ENCODE measurements at places on chromosomes 5 and 9.

DNA sequence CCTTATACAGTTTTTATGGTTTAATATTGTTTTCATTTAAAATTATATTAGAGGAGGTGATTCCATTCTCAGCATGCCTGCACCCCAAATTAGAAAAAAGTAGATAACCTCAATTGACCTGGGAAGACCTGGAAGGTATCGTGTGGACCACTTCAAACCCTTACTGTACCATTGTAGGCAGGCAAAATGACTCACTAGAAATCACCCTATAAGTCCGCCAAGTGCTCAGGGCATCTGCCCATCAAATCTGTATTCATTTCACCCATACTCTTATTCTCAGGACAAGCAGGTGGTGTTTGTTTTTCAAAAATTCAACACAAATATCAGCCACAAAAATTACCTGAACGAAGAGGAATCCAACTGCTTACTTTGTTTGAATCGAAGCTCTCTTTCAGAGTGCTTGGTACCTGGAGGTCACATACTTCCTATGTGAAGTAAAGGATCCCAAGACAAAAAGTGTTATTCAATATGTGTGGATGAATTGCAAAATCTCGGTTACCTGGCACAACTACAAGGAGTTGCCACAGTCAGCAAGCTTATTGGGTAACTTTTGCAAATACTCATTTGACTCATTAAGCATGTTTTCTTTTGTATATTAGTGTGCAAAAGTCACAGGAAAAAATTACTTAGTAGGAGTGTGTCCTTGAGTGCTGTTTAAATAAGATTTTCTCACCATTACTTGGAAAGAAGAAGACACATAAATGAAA is 216.2 kb downstream of the ENC1 start:
- DNase-seq = no peak

DNA sequence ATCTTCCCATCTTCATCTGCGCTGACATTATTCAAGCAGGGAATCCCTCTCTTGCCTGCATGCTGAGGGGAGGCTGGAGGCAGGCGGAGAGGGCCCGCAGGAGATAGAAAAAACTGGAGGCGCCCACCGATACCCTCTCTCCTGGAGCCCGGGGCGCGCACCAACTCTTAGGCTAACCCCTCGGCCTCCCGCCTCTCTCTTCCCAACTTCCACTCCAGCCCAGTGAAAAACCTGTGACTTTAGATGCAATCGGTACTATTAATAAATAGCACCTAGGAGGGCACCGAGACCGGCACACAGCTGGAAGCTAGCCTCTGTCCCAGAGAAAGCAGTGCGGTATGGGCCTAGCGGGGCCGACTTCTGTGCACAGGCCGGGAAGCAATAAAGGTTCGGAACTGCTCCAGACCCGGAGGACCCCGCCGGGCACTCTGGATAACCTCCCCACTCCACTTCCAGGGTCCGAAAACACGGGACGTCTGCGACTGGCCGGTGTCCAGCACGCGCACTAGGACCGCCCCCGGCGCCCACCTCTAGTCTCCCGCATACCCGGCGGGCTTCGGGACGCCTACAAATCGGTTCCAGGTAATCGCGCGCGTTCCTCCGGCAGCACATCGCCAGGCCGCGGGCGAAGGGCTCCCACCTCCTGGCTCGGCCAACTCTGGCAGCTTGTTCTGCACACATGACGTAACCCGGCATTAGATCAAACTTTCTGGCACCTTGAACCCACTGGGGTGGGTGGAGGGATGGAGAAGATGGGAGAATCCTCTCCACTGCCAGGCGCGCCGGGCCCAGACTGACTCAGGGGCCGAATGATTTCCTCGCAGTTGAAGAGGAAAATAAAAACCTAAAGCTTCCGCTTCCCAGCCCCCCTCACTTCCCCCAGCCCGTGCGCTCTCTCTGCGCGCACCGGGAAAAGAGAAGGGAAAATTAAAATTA is 1.4 kb downstream of the EFNA5 start:
- DNase-seq = peak; percentile 61

- no peak for DNase-seq
Measured at GRCh38 chr9:72255569-72255968, 106.3 kb downstream of the GDA start.

DNA sequence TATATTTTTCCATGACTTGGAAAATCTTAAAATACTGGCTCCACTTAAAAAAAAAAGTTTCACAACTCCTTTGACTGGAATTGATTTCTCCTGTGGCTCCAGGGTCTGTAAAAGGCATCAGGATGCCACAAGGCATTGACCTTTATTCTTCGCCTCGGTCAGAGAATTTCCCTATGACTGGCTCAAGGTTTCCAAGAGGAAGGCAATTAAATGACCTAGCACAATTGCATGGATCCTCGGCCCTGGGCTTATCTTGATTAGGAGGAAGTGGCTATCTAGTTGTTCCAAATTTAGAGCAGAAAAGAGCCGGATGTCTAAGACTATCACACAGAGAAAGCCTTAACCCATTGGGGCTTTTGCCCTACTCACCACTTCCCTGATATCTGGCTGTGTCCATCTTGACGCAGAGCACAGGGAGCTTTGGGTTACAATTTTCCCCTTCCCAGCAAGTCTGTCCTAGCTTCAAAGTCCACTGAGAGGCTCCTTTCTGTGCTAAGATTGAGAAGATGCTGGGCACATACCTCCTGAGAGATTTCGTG is 56.9 kb upstream of the COL15A1 start:
- DNase-seq = no peak

DNA sequence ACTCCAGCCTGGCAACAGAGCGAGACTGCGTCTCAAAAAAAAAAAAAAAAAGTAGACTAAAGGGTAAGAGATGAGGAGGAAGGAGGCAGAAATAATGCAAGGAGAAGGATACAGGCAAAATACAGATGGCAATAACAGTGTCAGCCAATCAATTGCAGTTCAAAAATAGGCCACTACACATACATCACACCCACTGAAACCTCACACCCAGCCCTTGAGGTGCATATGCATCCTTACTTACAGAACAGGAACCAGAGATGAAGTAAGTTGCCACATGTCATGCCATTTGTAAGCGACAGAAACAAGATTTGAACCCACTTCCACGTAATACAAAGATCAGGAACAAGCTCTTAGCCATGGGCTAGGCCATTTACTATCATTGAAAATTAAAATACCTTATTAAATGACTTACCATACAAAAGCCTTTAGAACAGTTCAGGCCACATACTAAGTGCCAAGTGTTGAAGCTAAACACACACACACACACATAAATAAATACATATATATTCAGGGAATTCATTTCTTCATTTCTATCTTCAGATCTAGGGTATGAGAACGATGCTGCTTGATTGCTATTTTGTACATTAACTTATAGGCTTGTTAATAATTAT is 98.4 kb downstream of the FNBP1 start:
- DNase-seq = no peak

DNA sequence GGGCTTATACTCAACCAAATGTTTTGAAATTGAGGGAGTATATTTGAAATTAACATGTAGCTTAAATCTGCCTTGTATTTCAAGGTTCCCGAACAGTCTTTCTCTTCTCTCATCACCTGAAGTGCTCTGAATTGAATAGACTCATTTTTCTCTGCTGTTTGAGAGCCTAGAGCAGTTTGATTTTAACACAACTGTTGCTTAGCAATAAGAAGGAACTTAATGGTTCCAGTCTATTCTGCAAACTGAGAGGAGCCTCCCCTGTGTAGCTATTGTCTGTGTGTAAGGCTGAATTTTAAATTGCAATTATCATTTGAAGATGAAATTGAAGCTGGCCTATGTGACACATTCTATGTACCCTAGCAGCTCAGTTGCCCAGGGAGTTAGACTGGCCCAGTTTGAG is 87.1 kb upstream of the CKMT2 start:
- no peak for DNase-seq

DNA sequence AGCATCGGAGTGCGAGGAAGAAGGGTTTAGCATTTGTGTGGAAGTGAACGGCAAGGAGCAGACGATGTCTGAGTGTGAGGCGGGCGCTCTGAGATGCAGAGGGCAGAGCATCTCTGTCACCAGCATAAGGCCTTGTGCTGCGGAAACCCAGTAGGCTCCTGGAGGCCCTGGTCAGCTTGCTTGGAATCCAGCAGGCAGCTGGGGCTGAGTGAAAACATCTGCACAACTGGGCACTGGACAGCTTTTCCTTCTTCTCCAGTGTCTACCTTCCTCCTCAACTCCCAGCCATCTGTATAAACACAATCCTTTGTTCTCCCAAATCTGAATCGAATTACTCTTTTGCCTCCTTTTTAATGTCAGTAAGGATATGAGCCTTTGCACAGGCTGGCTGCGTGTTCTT is 72.1 kb downstream of the C7 start:
- DNase-seq = no peak

GRCh38 chr5:99866740-99867139 is 668.4 kb upstream of the FAM174A start:
- no peak for DNase-seq

- DNase-seq = no peak
Measured at GRCh38 chr5:143376911-143377813, 26.3 kb downstream of the NR3C1 start.

GRCh38 chr5:152329207-152329606 is 75.9 kb downstream of the NMUR2 start:
- no peak for DNase-seq

- peak; percentile 9 for DNase-seq
Measured at GRCh38 chr5:157172403-157172802, 6.3 kb upstream of the GARIN3 start.

GRCh38 chr9:126869368-126869767 is 8.9 kb downstream of the ZBTB34 start:
- DNase-seq = no peak

DNA sequence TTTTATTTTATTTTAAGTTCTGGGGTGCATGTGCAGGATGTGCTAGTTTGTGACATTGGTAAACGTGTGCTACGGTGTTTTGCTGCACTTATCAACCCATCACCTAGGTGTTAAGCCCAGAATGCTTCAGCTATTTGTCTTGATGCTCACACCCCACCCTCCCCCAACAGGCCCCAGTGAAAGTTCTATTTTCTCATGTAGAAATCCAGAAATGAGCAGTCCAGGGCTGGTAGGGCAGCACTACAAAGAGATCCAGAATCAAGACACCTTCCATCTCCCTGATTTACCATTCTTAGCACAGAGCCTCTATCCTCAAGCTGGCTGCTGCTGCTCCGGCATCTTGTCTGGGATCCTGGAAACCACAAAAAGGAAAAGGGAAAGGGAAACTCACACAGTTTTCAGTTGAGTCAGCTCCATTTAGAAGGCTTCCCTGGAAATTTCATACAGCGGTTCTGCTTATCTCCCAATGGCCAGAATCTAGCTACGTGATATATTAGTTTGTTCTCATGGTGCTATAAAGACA is 85.4 kb upstream of the SMARCA2 start:
- DNase-seq = no peak

DNA sequence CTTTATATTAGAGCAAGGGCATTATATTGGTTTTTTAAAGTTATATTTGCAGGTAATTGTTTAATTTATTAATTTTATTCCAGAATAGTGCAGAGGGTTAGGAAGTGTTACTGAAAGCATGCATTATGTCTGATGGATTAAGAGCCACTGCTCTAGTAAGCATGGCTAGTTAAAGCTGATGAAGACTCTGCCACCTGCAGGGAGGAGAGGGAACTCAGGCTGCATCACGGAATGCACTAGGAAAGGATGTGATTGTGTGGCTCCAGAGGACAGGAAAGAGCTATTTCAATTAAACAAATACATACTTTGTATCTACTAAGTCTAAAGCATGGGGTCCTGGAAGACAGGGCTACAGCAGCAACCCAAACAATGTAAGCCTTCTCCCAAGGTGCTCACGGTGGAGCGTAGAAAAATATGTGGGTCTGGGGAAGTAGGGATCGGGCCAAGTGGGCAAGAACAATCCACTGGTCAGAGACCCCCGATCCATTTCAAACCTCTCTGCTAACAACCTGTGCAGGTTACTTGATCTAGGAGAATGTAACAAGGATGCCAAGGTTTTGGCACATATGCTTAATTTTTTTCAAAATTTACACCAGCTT is 15.3 kb upstream of the GRXCR2 start:
- DNase-seq = no peak

DNA sequence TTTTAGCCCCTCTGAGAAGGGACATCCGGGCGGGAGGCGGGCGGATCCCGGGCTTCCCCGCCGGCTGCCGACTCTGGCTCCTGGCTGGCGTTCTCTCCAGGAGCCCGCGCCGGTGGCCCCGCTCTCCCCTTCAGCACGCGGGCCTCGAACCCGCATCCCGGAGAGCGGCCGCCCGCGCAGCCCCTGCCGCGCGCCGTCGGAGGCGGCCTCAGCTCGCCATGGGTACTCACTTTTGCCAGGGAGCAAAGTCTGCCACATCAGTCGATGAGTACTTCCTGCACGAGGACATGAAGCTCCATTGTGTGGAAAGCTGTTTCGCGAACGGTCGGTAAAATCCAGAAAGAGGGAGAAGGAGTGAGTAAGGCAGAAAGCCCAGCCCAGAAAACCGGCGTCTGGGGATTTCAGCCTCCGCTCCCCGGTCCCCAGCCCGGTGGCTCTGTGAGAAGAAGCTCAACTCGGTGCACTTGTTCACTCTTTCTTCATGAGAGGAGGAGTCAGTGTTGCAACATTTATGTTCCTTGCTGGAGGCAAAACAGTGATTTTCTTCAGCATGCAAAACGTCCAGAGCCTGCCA is at the start of gene PRLR:
TSS of gene PRLR (minus strand) at position 450 of the 574 bp plus-strand sequence. CDS start 140,867 bp downstream, outside the sequence.
- DNase-seq = no peak

- no peak for DNase-seq
Measured at GRCh38 chr9:135108831-135109510, 21.5 kb downstream of the OLFM1 start.

DNA sequence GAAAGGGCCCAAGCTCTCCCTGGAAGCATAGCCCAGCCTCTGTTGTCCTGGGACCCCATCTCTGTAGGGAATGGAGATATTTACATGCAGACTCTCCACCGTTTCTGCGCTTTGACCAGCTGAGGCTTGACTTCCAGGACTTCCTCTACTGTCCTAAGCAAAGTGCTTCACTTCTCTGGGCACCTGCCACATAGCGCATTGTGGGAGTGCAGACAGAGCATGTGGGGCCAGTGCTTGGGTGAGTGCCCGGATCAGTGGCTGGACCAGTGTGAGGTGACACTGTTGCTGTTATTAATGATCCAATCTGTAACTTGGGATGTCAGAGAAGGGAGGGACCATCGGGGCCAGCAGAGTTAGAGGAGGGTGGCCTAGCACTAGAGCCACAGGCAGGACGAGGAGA is 10.5 kb downstream of the CXCL14 start:
- DNase-seq = no peak

DNA sequence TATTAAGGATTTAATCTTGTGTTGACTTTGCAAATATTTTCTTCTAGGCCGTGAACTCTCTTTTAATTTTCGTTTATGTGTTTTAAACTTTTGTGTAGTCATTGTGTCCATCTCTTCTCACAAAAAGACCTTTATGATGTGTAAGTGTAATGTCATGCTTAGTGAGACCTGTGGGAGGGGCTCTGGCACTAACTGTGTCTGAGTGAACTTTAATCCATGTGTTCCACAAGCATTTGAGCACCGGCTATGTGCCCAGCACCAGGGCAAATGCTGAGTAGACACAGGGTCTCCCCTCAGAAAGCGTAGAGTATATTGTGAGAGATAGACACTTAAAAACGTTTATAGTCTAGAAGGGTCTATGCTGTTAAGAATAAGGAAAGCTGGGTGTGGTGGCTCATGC is 272.6 kb upstream of the TUT7 start:
- no peak for DNase-seq

- no peak for DNase-seq
Measured at GRCh38 chr5:9351546-9351945, 194.3 kb downstream of the SEMA5A start.

- peak; percentile 52 for DNase-seq
Measured at GRCh38 chr5:166845044-166845443, 1446.4 kb upstream of the WWC1 start.

Measured in muscle of back (tissue), 13 donors.